ENCODE measurements at places on chromosomes 1 and 21. TPM values are rescaled to one million over a fixed set of nuclear protein-coding genes. Genes with fewer than 3 reads are reported as not detected.

DNA sequence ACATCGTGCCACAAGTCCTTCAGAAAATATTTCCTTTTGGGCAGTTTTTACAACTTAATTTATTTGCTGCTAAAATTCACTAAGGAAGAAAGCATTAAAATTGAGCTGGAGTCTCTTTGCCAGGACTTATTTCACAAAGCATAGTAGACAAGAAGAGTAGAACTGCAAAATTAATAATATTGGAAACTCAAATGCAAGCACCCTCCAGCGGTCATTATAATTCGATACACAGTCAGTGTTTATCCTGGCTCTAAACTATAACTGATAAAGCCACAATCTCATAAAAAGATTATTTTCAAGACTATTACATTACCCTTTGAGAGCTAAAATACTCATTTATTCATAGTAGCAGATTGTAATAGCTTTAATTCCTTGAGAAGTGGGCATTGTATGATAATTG, 655.4 kb downstream of the RWDD3 start:
- no peak for DNase-seq

- DNase-seq, result no peak
Measured at GRCh38 chr1:111733183-111733991, 5.8 kb downstream of the INKA2 start.

GRCh38 chr1:195656780-195657179, 951.5 kb downstream of the KCNT2 start:
- DNase-seq, result no peak

GRCh38 chr1:180167721-180168467, 13.2 kb downstream of the QSOX1 start:
- no peak for DNase-seq

DNA sequence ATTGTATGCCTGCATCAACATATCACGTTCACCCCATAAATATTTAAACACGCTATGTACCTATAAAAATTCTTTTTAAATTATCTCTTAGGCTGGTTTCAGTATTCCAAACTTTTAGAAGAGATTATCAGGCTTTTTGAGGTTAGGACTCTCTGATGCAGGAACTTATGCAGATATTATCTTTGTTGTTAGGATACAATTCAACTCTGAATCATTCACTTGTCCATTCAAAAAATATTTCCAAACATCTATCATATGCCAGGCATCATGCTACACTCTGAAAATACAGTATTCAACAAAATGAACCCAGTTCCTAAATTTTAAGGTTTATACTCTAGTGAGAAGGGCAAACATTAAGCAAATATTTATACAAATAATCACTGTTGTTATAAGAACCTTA, 40.5 kb downstream of the ASH1L start:
- no peak for DNase-seq

DNA sequence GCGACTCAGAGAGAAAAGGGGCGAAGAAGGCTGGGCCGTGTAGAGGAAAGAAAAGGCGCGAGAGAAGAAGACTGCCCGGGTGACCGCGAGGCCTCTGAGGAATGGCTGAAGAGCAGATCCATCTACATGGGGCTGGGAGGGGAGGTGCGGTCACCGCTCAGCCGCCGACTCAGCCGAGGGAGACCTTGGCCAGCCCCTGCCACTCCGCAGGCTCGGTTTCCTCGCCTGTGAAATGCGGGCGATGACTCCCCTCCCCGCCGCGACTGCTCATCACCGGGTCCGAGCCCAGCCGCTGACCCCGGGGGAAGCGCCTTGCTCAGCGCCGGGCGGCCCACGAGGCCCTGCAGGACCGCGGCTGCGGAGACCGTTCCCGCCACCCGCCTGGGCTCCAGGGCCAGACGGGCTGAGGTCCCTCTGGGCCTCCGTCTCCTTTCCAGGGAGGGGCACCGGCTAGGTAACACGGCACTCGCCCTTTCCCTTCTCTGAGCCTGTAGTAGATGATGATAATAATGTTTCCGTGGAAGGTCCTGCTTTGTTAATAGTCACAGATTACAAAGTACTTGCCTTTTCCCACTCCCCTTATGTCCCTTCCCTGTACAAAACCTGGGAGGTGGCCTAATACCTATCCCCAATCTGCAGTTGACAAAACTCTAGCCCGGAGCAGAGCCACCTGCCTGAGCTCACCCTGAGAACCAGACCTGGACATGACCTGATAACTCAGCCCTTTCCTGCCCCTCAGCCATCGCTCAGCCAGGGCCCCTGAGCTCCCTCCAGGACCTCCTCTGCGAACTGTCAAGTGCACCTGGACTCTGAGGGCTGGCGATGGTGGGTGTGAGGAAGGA, 1.6 kb upstream of the BSND start:
- DNase-seq, result no peak

DNA sequence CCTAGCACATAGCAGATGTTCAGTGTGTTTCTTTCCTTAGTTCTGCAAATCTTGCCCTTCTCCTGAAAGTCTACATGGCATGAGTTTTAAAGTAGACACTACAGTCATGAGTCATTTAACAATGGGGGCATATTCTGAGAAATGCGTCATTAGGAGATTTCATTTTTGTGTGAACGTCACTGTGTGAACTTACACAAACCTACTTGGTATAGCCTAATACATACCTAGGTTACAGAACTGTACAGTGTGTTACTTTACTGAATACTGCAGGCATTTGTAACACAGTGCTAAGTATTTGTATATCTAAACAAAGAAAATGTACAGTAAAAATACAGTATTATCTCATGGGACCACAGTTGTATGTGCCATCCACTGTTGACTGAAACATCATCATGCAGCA, 10.0 kb downstream of the TTF2 start:
- DNase-seq, result no peak

DNA sequence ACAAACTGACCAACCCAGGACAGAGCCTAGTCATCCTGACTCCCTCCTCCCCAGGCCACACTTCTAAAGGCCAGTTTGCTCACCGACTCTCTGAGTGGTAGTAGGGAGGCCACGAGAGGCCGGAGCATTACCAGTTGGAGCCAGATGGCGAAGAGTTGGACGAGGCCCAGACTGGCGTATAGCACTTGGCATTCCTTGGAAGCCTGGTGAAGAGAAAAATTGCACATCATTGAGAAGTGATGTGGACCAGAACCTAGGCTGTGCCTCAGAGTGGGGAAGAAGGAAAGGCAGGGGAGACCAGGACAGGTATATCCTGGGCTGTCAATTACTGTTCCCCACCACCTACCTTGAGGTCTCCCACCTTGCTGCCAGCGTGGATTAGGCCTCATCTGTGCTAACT, 12.2 kb downstream of the PABPC4 start:
- no peak for DNase-seq

DNA sequence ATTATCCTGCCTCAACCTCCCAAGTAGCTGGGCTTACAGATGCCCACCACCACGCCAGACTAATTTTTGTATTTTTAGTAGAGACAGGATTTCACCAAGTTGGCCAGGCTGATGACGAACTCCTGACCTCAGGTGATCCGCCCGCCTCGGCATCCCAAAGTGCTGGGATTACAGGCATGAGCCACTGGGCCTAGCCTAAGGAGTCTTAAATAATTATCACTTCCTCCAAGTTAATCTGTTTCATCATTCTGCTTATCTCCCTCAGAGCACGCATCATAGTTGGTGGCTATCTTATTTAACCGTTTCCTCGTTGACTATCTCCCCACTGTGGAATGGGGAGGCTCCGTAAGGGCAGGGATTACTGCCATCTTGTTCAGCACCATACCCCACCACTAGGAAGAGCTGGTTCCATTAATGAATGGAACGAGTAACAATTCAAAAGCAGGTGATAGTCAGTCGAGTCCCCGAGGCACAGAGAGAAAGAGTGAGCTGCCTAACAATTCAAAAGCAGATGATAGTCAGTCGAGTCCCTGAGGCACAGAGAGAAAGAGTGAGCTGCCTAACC, 52.7 kb downstream of the GLUL start:
- DNase-seq, result no peak

CA6 gene
- not detected for polyA plus RNA-seq

EDN2 gene
- polyA plus RNA-seq, result not detected
